ENCODE measurements at places on chromosomes 4 and X.
A peak's percentile ranks its signal among the peaks of the same experiment; 100 is the strongest.

DNA sequence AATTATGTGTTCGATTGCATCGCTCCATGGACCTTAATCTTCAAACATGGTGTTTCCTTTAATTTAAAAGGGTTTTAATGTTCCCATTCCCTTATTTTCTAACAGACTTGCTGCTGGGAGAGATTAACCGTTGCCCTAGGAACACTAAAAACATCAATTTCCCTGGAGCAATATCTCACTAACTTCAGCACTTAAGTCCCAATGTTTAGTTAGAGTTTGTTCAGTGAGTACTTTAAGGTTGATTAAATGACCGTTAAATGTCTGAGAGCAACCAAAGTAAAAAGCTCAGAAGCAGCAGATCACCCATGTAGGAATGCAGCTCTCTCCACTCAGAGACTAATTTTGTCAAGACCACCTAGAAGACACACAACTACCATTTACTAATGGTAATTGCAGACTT is 111.2 kb upstream of the PDE5A start:
- no peak for DNase-seq

DNA sequence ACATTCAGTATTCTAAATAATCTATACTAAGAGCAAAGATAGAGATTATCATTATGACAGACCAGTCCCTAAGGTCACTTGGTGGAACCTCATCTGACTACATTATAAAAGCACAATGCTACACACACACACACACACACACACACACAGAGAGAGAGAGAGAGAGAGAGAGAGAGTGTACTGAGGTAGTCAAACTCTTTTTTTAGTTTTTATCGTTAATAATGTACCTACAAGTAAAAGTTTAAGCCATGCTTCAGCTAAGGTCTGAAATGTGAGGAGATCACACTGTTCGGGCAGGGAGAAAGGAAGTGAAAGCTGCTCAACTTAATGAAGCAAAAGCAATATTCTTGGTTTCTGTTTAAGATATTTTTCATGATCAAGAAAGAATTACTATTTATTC is 75.8 kb upstream of the CCDC160 start:
- no peak for DNase-seq

- DNase-seq: no peak
Measured at GRCh38 chrX:71095981-71096759, 519 bp downstream of the FOXO4 start.

DNA sequence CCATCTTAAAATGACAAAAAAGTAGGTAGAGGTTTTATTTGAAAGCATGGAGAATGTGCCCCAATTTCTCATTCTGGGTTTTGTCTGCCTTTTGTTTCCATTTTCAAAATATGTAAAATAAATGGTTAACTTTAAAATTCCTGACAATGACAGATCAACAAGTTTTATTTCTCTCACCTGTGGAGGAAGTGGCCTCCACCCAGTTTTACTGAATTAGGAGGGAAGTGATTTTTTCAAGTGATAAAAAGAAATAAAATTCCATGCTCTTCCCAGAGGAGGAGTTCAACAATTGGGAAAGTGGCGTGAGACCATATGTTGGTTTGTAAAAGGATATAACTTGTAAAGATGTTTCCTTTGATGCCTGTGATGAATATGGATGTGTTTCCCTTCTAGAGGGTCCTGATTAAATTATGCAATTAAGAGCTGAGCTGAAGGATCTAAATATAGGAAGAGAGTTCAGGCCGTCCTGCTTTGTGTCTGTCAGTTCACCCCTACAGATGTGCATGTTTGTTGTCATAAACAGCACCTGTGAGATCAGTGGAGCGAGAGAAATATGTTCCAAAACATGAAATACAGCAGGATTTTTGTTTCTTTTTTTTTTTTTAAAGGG is 19.5 kb downstream of the SMAD1 start:
- DNase-seq: no peak

DNA sequence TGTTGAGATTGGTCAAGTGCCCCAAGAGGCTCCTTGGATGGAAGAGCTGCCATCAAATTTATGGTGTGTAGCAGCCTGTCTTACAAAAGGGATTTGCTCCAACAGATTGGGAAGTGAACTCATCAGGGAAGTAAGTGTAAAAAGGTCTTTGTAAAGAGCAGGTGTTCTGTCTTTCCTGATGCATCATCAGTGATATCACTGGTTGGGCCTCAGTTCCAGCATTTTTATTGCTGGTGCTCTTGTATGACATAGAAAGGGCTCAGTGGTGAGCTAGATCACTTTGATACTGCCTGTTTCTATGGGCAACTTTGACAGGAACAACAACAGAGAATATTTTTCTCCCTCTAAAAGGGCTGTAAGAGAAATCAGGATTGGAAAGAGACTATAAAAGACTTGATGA is 8.7 kb upstream of the GABRE start:
- DNase-seq: no peak

- DNase-seq: no peak
Measured at GRCh38 chrX:40111868-40112267, 14.1 kb upstream of the BCOR start.

DNA sequence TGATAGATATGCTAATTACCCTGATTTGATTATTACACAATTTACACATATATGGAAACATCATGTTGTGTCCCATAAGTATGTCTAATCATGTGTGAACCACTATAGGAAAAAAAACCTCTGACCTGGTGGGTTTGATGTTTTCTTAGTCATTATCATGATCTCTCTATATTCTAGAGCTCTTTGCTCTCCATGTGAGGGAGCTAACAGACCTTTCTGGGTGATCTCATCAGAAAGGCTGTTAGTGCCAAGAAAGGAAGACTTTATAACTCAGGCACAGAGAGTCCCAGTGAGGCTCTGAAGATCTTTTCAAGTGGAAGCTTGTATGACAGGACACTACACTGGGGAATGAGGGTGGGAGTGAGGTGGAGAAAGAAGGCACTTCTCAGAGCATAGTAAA is 527.7 kb upstream of the MAGEB2 start:
- no peak for DNase-seq

GRCh38 chr4:123340381-123340701 is 56.3 kb upstream of the SPRY1 start:
- DNase-seq: no peak

GRCh38 chr4:24197955-24198354 is 308.1 kb upstream of the PPARGC1A start:
- DNase-seq: no peak

GRCh38 chrX:119343856-119344255 is 55.3 kb upstream of the SLC25A43 start:
- DNase-seq: no peak

DNA sequence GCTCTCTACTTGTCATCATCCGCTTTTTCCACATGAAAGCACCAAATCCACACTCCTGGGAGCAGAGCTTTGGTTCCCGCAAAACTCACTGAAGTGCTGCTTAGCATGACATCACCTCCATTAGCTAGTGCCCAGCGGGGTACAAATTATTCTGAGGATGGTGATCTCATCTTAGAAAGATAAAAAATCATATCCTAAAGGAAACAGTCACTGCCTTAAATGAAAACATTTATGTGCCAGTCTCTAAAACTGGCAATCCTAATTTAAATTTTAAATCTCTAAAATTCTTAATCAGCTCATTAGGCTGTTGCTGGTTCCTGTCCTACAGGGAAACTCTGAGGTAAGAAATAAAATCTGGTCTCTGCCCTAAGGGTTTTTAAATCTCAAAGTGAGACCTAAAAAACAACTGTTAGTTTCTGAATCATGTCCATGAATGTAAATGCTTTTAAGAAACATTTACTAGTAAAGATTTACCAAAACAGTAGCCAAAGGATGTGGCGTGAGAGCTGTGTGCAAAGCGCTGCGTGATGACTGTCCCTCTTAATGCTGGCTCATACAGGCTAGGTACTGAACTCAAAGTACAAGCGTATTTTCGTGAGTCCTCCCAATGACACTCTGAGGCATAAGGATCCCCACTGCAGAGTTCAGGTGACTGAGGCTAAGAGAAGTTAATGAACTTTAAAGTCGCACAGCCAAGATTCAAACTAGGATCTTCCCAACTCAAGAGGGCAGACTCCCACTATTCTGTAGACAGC is 4.5 kb downstream of the CASP3 start:
- DNase-seq: no peak

GRCh38 chr4:10552591-10553280 is 95.5 kb upstream of the ZNF518B start:
- DNase-seq: no peak

- DNase-seq: no peak
Measured at GRCh38 chr4:74483226-74483911, 38.4 kb downstream of the AREG start.

GRCh38 chr4:5787311-5787710 is 76.3 kb downstream of the EVC start:
- no peak for DNase-seq

DNA sequence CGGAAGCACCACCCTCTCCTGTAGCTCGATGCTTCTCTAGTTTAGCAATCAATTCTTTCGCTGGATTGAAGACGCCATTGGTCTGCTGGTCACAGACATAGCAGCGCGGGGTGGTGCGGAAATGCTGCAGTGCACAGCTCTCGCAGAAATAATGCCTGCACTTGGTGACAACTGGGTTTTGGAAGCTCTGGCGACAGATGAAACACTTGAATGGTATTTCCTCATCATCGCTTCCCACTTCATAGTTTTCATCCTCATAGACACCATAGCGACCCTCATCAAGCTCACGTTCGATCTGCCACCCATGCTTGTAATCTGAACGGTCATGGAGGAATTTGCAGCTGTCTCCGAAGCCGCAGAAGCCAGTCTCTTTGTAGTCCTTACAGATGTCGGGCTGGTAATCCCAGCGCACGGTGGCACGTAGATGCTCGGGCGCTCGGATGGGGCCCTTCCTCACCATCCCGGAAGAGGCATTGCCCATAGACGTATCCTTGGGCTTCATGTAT is 854 bp downstream of the RNF113A start:
- DNase-seq: peak; percentile 37

- DNase-seq: no peak
Measured at GRCh38 chr4:159046683-159047082, 56.2 kb upstream of the RAPGEF2 start.

DNA sequence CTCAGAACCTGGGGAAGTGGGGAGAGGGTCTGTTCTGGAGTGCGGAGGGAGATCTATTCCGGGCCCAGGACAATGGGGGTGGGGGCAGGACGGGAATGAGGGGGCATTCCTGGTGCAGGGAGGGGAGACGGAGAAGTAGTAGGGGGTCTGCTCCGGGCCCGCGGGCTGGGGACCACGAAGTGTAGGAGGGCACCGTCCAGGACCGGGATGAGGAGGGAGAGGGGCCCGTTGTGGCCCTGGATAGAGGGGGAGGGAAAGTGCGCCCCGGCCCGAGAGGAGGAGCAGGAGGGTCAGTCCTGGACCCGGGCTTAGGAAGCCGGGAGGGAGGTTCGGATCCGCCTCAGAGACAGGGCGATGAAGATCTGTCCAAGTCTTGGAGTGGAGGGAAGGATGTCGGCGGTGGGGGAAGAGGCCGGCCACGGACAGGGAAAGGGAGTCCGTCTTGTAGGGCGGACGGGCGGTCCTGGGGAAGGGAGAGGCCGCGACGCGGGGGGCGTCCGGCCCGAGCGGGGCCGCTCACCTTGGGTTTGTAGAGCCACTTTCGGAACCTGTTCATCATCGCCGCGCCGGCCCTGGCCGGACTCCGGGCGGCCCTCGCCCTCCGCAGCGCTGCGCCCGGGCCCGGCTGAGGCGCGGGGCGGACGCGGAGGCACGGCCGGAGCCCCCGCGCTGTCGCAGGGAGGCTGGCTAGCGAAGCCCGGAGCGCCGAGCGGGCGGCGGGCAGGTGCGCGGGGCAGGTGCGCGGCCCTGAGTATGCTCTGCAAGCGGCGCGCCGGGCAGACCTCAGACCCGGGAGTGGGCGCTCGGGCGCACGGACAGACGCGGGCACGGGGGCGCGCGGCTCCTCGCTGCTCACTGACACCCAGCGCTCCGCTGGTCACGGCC is at the start of gene ZFYVE28:
Gene ZFYVE28 (minus strand): TSS at position 881 of the 885 bp plus-strand sequence. CDS start 322 bp downstream, at position 559.
- DNase-seq: peak; percentile 48

GRCh38 chrX:16518131-16518530 is 131.8 kb upstream of the S100G start:
- no peak for DNase-seq

DNA sequence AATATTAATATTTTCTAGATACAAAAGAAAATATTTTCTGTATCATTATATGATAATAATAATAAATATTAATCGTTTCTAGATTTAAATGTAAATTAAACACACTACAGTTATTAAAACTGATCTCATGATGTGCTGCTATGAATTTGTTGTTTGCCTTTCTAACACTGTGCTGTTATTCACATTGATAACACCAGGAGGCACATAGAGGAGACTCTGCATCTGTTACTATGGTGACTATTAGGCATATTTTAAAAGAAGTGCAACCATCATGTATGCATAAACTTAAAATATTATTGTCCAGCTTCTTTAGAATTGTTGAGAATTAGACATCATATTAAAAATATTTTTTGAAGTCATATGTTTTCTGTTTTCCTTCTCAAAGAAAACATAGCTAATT is 11.8 kb upstream of the PDGFC start:
- no peak for DNase-seq

GRCh38 chr4:39682138-39682537 is 15.8 kb upstream of the UBE2K start:
- DNase-seq: no peak

DNA sequence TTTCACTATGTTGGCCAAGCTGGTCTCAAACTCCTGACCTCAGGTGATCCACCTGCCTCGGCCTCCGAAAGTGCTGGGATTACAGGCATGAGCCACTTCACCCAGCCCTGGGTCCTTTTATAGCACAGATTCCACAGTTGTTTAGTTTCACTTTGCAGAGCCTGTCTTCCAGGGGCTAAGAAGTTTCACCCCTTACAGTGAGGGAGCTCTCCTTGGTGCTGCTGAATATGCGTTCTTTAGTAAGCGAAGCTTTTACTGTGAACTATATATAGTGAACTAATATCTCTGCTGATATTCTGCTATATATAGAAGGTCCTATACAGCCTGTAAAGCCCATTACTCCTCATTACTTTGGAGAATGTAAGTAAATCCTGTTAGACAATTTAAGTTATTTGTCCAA is 4.2 kb downstream of the TCEAL6 start:
- no peak for DNase-seq

DNA sequence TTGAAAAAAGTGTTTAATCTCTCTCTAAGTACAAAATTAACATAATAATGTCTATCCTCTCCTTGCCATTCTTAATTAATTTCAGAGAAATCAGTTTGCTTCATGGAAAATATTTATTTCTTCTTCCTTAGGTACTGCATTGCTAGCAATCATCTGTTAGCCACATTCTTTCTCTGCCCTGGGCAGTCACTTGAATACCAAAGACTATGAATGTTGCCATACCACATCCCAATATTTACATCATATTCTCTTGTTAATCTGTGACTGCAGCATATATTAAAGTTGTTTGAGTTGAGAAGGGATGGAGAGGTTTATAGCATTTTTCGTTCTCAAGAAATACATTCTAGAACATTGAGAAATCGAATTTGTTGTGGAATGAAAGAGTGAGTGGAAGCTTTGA is 672.8 kb downstream of the PCDH7 start:
- DNase-seq: no peak

GRCh38 chrX:138664466-138664865 is 47.1 kb downstream of the FGF13 start:
- DNase-seq: no peak
